Endothelial cell of coronary artery (primary cell): ENCODE measurements at places on chromosomes 1 and 21. TPM values are rescaled to one million over a fixed set of nuclear protein-coding genes. Genes with fewer than 3 reads are reported as not detected.

The NMNAT2 gene
- 0.45 and 0.47 TPM in 2 replicates for total RNA-seq

The RGS18 gene
- total RNA-seq, result not detected in 2 replicates

The FNDC5 gene
- total RNA-seq, result 0.19 and 0.27 TPM in 2 replicates

The SPRR1A gene
- not detected in 2 replicates for total RNA-seq

The MEX3A gene
- 5.6 and 12.3 TPM in 2 replicates for total RNA-seq

The CLIC6 gene
- total RNA-seq, result not detected in 2 replicates

The AMY2A gene
- not detected in 2 replicates for total RNA-seq

The RAB3B gene
- 10.0 and 21.7 TPM in 2 replicates for total RNA-seq

The IGSF3 gene
- total RNA-seq, result 0.36 and 0.47 TPM in 2 replicates

The GNAT2 gene
- total RNA-seq, result not detected in 2 replicates

The A3GALT2 gene
- total RNA-seq, result 0.09 TPM in 2 replicates

The NBPF6 gene
- not detected in 2 replicates for total RNA-seq
